ENCODE measurements at places on chromosomes 6 and 20.

- DNase-seq: no peak
Measured at GRCh38 chr6:21003780-21004541, 469.7 kb downstream of the CDKAL1 start.

DNA sequence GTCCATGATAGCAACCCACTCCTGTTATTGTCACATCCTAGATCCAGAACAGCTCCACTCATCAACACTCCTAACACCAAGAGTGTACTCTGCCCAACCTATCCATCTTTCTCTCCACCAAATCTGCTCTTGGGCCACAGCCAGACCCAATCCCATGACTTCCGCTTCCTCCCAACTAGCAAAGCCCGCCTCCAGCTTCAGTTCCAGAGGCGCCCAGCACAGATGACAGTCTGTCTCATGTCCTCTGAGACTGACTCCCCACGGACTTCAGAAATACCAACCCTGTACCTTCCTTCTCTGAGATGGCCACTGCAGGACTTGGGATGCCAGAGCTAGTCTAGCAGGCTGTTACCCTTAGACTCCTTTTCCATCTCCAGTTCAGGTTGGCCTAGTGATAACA is 48.6 kb downstream of the DTNBP1 start:
- no peak for DNase-seq

- DNase-seq: no peak
Measured at GRCh38 chr20:63699466-63700198, 3.2 kb downstream of the TNFRSF6B start.

DNA sequence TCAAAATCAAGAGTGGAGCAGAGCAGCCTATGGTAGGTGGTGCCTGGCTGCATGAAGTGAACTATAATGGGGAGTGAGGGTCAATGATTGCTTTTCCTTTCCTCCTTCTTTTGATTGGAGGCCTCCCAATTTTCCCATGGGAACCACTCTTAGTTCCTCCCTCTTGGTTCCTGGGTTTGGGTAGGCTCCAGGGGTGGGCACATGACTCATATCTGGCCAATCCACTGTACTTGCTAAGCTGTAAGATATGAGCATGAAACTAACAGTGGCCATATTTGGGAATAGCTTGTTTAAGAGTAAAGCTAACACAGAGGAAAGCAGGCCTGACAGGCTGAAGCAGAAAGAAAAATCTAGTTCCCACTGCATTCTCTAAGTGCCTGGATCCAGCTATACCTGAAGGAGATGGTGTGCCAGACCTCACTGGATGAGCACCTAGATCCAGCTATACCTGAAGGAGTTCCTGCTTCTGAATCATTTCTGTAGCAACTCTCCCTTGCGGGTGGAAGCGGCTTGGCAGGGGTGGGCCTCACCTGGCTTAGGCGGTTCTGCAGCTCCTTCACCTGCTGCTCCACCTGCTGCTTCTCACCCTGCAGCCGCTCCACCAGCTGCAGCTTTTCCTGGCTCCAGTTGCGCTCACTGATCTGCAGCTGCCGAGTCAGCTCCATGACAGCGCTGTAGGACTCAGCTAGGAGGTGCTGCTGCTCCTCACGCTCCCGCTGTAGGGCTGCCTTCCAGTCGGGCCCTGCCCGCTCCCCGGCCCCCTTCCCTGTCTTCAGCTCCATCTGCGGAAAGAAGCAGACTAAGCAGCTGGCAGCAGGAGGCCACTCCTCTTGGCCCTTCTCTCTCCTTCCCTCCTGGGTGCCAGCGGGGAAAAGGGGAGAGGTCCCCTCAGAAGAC is 29.0 kb upstream of the DSN1 start:
- no peak for DNase-seq

DNA sequence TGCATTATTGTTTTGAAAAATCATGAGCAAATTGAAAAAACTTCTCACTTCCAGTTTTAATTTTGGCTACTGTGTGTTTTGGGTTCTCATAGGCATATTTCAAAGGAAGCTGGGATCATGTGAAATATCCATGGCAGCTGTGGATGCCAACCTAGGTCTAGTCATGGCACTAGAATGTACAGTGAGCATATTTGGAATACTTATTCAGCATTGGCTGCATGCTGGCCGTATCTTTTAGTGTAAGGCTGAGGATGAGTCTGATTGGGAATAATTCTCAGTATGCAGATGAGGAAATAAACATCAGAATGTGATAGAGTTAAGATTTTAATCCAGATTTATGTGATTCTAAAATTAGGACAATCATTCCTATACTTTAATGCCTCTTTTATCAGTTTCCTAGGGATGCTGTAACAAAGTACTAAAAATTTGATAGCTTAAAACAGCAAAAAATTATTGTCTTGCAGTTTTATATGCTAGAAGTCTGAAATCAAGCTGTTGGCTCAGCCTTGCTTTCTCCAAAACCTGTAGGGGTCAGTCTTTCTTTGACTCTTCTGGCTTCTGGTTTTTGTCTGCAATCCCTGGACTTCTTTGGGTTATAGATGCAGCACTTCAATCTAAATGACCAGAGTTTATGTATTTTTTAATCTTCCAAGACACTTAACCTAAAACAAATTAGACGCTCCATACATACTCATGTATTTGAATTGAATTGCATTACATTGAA is 37.7 kb upstream of the DEFB112 start:
- no peak for DNase-seq

- no peak for DNase-seq
Measured at GRCh38 chr6:65701325-65701724, 5.7 kb downstream of the EYS start.

DNA sequence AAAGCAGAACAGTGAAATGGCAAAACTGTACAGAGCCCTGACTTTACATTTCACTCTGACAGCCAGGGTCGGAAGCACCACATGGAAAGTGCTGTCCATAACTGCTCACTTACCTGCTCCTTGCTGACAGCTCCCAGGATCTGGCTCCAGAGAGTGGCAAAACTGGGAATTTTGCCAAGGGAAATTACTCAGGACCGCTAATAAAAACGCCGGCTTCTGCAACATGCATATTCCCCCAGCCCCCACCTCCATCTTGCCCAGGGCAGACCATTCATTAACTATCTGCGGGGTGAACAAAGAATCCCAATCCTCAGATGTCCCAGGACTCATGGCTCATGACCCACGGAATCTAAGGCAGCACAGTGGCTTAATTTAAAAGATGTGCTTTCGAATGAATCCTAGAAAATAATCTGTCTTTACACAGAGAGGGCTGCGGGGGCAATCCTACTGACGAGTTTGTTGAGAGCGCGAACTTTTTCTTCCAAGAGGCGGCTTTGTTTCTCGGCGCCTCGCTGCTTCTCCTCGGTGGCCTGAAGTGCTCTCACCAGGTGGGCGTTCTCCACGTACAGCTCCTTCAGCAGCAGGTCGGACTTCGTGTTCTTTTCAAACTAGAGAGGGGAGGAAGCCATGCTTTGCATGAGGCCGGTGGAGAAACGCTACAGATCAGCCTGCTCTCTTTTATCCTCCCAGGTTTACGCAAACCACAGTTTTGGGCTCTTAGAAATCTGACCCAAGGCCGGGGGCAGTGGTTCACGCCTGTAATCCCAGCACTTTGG is 45.8 kb downstream of the GINS1 start:
- DNase-seq: no peak

DNA sequence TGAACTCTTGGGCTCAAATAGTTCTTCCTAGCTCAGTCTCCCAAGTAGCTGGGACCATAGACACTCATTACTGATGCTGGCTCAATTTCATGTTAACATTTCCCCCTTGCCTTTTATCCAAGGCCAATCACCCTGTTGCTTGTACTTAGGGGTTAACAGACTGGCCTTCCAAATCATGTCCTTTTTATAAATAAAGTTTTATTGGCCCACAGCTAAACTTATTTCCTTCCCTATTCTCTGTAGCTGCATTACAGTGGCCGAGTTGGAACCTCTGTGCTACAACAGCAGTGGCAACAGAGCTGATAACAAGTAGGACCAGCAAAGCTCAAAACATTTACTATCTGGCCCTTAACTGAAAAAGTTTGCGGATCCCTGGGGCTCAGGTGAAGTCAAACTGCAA is 109.8 kb downstream of the ZFP64 start:
- DNase-seq: no peak

- DNase-seq: peak; percentile 30
Measured at GRCh38 chr20:1108437-1108920, 9.9 kb upstream of the PSMF1 start.

- DNase-seq: no peak
Measured at GRCh38 chr6:84349542-84349941, 122.1 kb upstream of the CEP162 start.

- no peak for DNase-seq
Measured at GRCh38 chr20:51182571-51182970, 159.7 kb upstream of the KCNG1 start.

DNA sequence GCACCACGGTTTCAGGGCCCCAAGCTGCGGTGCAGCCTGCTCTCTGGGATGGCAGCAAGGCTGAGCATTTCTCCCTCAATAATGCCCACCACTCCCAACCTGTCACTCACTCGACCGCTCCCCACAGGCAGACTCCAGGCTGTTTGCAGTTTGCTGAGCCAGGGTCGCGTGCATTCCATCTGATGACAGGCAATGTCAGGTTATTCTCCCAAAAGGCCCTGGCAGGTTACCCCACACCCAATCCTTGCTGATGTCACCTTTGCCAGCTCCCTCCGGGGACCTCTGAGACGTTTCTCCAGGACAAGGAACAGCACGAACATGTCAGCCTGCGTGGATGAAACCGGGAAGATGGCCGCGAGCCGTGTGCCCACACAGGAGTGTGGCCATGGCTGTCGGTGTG is 7.1 kb upstream of the SLCO4A1 start:
- DNase-seq: no peak

GRCh38 chr6:134873500-134874388 is 76.2 kb downstream of the ALDH8A1 start:
- no peak for DNase-seq

GRCh38 chr20:10793766-10794165 is 120.0 kb upstream of the JAG1 start:
- no peak for DNase-seq

GRCh38 chr6:156017838-156018237 is 562.2 kb upstream of the NOX3 start:
- DNase-seq: no peak

GRCh38 chr6:68038815-68039408 is 596.2 kb upstream of the ADGRB3 start:
- DNase-seq: no peak

DNA sequence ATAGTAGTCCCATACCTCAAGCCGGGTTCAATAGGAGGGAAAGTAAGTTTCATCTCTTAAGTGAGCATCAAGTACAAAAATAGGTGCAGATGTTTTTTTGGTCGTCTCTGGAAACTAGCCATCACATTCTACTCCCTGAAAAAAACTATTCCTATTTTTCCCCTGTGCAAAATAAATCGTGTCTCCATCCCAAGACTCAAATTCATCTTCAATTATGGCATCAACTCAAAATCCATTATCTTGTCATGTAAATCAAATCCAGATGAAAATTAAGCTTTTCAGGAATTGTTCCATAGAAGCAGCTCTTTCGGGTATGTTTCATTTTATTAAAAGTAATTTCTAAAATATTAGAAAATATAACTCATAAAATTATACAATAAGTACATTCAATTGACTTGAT is 1368.4 kb downstream of the GRIK2 start:
- DNase-seq: no peak

- no peak for DNase-seq
Measured at GRCh38 chr6:101776919-101777350, 383.4 kb downstream of the GRIK2 start.
